GM18507 (cell line): ENCODE measurements at places on chromosomes 6 and 20.

- no peak for DNase-seq
These were observed 1.3 kb downstream of the CEP85L start for GRCh38 chr6:118649918-118650581.

GRCh38 chr6:137494281-137494987 is at the start of gene OLIG3:
Gene OLIG3 (minus strand): TSS chr6:137494394. CDS start chr6:137494170, 224 bp downstream.
- no peak for DNase-seq

- no peak for DNase-seq
These were observed 9.3 kb downstream of the TOX2 start for GRCh38 chr20:43923917-43924316.

GRCh38 chr20:62210496-62210855 is 9.6 kb downstream of the HRH3 start:
- DNase-seq = no peak

DNA sequence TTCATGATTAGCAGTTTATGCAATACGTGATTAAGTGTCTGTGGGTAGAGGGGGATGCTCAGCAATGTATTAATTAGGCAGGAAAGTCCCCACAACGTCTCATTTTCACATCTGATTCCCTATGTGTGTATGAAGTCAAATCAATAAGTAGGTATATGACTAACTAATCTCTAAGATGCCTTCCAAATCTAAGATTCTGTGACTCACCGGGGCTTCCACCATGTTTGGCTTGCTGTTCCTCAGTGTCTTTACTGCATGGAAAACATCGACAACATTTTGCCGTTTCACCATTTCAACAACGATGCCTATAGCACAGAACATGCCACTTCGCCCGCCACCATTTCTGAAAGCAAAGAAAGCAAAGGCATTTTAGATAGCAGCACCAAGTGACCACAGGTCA is 72.0 kb upstream of the THEMIS start:
- no peak for DNase-seq

- DNase-seq = no peak
These were observed 454.1 kb downstream of the C6orf118 start for GRCh38 chr6:164855281-164855680.

- no peak for DNase-seq
These were observed 206.6 kb upstream of the CST7 start for GRCh38 chr20:24742436-24742835.

GRCh38 chr20:43781215-43781614 is 54.4 kb upstream of the GTSF1L start:
- no peak for DNase-seq

DNA sequence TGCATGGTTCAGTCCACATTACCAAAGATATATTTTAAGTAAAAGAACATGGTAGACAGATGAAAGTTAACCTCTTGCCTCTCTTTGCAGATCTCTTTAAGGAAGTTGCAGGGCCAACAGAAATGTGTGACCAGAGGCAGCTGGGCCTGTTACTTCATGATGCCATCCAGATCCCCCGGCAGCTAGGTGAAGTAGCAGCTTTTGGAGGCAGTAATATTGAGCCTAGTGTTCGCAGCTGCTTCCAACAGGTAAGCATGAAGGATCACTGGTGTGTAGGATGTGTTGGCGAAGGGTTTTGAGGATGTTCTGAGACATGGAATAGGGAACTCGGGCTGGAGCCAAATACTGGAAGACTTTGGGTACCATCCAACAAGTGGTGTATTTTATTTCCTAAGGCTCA is 508.6 kb downstream of the UTRN start:
- DNase-seq = no peak

DNA sequence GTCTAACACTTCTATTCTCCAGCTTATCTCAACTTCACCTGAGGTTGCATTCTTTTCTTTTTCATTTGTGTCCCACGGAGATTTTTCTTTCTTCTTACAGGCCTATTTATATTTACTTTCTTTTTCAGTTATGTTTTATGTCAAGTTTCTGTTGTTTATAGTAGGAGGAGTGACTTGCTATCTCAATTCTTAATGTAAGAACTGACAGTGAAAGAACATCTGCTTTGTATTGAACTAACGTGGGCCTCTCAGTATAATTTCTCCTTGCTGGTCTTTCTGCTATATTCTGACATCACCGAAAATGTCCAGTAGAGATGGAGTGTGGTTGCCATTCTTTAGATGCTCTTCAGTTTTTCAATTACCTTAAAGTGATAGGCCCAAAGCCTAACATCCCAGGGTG is 521.7 kb downstream of the EPM2A start:
- peak; percentile 1 for DNase-seq

GRCh38 chr6:132789396-132789776 is 9.1 kb downstream of the SLC18B1 start:
- no peak for DNase-seq

GRCh38 chr6:10528158-10528981 is 7.2 kb downstream of the GCNT2 start:
- DNase-seq = no peak

- no peak for DNase-seq
These were observed 48.7 kb upstream of the CRISP1 start for GRCh38 chr6:49915035-49915434.
